ENCODE measurements at places on chromosomes 4 and X. TPM values are rescaled to one million over a fixed set of nuclear protein-coding genes. Genes with fewer than 3 reads are reported as not detected.

- H3K27me3 ChIP-seq: no peaks in the 10 kb centered on the region
These were observed 55.2 kb downstream of the TRMT44 start for GRCh38 chr4:8495803-8496202.

GRCh38 chr4:150578745-150579501 lies 3.0 kb upstream of the MAB21L2 start:
- peaks cover 49% of the 10 kb centered on the region for H3K27me3 ChIP-seq
- peak overlapping the region; percentile 13 for H3K4me3 ChIP-seq
- peaks cover 5% of the 10 kb centered on the region for H3K4me1 ChIP-seq
- no peak overlapping the region for H3K27ac ChIP-seq

GRCh38 chr4:185566972-185567371 lies 31.7 kb upstream of the PDLIM3 start:
- H3K36me3 ChIP-seq: no peaks in the 10 kb centered on the region
- peak overlapping the region; percentile 93 for H3K27ac ChIP-seq
- H3K4me3 ChIP-seq: no peak overlapping the region

- DNase-seq: no peak
- no peak overlapping the region for H3K27ac ChIP-seq
- no peaks in the 10 kb centered on the region for H3K27me3 ChIP-seq
- no peaks in the 10 kb centered on the region for H3K4me1 ChIP-seq
- no peaks in the 10 kb centered on the region for H3K36me3 ChIP-seq
These were observed 59.2 kb downstream of the NBDY start for GRCh38 chrX:56788229-56788628.

DNA sequence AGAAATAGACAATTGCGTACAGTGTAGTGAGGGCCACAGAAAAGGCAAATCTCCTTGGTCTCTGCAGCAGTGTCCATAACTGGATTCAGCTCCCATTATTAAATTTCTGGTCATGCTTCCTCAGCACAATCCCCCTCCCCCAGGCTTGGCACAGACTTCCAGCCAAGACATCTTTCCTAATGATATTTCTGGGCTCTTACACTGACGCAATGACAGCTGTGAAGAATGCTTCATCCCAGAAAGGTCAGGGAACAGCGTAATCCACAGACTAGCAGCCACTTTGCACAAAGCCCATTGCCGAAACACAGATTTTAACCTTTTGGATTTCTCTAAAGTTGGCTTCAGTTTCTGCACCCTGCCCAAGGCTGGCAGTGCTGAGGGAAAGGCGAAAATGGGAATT lies 597.6 kb upstream of the CPEB2 start:
- no peak for DNase-seq
- H3K4me3 ChIP-seq: no peak overlapping the region
- no peaks in the 10 kb centered on the region for H3K4me1 ChIP-seq
- no peaks in the 10 kb centered on the region for H3K36me3 ChIP-seq

DNA sequence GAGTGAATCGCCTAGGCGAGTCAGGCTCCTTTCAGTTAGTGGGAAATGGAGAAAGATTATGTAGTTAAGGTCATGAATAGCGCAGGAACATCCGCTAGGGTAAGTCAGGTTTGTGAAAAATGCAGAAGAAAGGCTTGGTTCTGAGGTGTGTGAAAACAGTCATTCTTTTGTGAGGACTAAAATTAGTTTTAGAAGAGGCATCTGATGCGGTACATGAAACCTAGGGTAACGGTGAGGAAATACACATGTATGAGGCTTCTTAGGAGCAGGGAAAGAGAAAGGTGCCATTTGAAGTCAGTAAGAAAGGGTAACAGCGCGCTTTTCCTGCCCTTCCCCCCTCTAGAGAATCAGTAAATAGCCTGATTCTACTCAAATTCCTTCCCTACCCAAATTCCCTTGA lies 570 bp upstream of the RNF128 start:
- no peaks in the 10 kb centered on the region for H3K4me1 ChIP-seq
- no peak for DNase-seq
- H3K27me3 ChIP-seq: no peaks in the 10 kb centered on the region
- H3K4me3 ChIP-seq: peak overlapping the region; percentile 22
- H3K36me3 ChIP-seq: no peaks in the 10 kb centered on the region
- peak overlapping the region; percentile 52 for H3K27ac ChIP-seq

The ARHGAP4 gene
- 3.3 TPM for total RNA-seq
